M059J (cell line): ENCODE measurements at places on chromosomes 13 and 19. TPM values are rescaled to one million over a fixed set of nuclear protein-coding genes. Genes with fewer than 3 reads are reported as not detected.
A peak's percentile ranks its signal among the peaks of the same experiment; 100 is the strongest.

DNA sequence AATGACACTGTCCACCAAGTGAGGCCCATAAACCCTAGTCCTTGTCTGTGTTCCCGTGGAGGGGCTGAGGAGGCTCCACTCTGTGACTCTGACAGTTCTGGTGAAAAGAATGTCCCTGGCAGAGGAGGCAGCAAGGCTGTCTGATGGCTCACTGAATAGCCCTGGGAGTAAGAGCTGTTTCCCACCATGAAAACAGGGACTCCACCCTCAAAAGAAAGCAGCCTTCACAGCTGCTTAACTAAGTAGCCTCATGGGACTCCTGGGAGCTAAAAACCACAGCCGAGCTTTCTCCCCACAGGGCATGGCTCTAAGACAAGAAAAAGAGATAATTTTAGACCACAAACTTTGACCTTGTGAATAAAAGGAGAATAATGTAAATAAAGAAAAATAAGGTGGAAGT, 135.1 kb upstream of the FRY start:
- DNase-seq: peak; percentile 87

- peak; percentile 64 for DNase-seq
Measured at GRCh38 chr19:10517760-10518443, 655 bp upstream of the S1PR5 start.

DNA sequence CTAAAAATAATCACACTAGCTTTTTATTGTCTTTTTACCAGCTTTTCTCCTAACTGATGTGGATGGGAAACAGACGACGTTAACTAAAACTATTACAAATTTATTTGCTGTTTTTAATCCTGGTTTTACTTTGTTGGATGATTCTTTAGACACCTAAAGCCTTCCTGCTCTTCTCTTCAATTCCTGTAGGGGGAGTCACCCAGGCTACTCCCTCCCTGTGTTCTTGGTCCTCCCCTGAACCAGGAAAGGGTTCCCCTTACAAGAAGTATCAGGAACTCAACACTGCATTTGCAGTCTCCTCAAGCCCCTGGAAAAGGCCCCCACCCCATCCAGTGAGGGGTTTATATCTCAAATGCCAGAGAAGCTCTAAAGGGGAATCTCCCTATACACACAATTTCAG, 206.1 kb downstream of the SUCLA2 start:
- DNase-seq: no peak

The SIGLEC12 gene
- not detected in 2 replicates for total RNA-seq

The MYADM gene
- 26.6 and 41.1 TPM in 2 replicates for total RNA-seq
